ENCODE measurements at places on chromosomes 5 and 9.

DNA sequence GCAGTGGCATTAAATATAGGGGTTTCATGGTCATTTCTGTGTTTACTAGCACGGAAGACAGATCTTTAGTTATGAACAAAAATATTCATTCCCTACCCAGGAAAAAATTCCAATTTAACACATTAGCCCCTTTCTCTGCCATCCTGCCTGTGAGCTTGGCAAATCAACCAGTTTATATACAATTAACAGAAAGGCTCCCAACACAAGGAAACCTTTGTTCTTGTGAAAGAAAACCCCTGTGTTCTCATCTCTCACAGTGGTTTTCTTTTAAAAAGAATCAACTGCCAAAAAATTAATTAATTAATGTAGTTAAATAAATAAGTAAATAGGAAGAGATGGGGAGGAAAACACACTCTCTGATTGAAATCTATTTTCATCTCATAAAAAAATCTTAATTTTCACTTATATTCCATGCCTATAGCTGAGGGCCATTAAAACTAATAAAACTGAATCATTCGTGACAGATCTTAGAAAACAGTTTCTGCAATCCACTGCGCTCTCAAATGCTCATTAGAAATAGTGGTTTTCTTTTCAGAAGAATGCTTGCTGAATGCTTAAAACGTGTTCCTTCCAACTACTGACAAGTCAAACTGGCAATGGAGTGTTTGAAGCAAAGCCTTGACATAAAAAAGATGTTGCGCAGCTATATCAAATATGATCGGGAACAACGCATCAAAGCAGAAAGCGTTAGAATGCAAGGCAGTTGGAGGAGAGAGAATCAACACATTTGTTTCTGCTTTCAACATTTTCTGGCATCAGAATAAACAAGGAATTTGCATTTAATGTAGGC is 387.7 kb downstream of the TLR4 start:
- no peak for DNase-seq

GRCh38 chr9:105698348-105698870 is 4.1 kb downstream of the TMEM38B start:
- DNase-seq = no peak

- no peak for DNase-seq
Measured at GRCh38 chr9:133952598-133953550, 39.2 kb downstream of the VAV2 start.

GRCh38 chr9:70412832-70413463 is 1.5 kb downstream of the KLF9 start:
- peak; percentile 22 for DNase-seq

GRCh38 chr5:2797160-2797559 is 45.7 kb upstream of the IRX2 start:
- no peak for DNase-seq

DNA sequence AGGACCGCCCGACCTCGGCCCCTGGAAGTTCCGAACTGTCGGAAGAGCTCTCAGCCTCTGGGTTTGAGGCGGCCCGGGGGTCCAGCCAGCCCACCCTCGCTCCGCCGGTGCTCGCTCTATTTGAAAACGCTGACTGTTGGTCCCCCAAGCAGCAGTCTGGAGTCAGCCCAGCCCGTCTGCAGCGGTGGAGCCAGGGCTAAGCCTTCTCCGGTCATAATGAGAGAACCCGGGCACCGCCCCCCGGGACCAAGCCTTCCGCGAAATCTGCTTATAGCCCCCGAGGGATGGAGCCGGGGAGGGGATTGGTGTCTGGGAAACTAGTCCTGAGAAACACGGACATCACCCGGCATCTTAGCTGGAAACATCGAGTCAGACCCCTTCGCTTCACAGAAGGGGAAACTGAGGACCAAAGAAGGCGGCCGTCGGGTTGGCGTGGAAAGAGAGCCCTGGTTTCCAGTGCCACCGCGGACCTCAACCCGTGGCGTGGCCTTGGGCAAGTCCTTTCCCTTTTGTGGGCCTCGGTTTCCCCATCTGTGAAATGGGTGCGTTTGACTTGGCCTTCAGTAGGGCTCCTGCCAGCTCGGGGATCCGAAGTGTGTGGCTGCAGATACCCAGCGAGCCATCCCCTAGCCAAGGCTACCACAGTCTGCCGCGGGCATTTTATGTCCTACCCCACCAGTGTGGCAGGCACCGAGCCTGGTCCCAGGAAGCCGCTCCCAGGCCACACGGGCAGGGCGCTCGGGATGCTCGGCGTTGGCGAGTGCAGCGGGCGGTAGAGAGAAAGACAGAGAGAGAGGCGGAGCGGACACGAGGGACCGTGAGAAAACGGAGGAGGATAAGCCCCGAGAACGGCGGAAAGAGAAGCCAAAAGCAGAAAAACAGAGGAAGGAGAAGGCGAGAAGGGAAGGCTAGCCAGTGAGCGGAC is 857 bp downstream of the ADAM19 start:
- DNase-seq = peak; percentile 9

- no peak for DNase-seq
Measured at GRCh38 chr5:61701877-61702602, 370.0 kb downstream of the ZSWIM6 start.

- DNase-seq = no peak
Measured at GRCh38 chr9:120571443-120572257, 8.3 kb downstream of the CDK5RAP2 start.

- no peak for DNase-seq
Measured at GRCh38 chr5:172749881-172750633, 20.9 kb downstream of the DUSP1 start.
